ENCODE measurements at places on chromosomes 6 and 20.

DNA sequence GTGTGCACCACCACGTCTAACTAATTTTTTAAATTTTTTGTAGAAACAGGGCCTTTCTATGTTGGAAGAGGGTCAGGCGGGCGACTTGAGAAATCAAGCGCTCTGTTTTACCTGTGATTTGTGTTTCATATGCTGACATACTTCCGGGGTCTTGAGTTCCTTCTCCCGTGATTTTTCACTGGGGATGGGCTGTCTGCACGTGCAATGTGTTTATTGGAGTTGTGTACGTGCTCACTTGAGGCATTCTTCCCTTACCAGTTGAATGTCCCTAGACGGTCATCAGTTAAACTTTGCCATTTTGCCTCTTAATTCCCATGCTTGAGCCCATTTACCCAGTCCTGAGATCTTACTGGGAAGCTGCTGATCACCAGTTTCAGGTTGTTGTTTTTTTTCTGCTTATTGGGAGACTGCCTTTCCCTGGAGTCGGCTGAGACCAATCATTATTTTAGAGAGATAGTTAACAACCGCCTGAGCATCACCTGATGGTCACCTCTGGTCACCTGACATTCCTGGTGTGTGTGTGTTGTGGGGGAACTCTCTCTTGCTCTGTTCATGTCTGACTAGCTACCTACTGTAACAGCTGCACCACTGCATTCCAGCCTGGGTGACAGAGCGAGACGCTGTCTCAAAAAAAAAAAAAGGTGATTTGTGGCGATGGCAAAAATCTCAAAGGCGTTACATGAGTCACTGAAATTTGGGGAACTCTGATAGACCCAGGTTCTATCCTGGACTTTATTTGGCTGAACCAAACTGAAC is 34.8 kb upstream of the NCOA3 start:
- DNase-seq = no peak

DNA sequence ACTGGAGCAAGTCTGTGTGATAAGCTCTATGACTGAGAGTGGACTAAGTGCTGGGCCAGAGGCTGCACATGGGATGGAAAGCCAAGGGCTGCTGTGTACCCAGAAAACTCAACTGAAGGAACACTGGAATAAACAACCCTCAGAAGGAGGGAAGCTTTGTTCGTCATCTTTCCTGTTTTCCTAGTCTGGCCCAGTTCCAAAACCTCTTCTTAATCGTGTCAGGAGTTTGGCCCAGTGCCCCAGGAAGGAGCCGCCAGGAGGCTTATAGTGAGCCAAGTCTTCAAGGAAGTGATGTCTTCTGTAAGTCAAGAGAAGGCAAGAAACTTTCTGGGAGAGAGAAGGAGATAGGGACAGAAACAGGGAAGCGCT is 23.3 kb upstream of the TOP1 start:
- DNase-seq = no peak

DNA sequence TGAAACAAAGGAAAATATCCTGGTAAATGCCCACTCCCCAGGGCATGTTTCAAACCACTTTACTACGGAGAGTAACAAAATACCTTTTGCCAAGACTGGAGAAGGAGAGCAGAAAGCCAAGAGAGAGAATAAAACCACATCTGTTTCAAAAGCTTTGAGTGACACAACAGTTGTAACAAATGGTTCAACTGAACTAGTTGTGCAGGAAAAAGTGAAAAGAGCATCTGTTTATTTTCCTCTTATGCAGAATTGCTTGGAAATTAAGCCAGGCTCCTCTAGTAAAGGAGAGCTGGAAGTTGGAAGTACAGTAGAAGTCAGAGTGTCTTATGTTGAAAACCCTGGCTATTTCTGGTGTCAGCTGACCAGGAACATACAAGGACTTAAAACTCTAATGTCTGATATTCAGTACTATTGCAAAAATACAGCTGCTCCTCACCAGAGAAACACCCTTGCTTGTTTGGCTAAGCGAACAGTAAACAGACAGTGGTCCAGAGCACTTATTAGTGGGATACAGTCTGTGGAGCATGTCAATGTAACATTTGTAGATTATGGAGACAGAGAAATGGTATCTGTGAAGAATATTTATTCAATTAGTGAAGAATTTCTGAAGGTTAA is 2.6 kb downstream of the TDRD6 start:
- no peak for DNase-seq

DNA sequence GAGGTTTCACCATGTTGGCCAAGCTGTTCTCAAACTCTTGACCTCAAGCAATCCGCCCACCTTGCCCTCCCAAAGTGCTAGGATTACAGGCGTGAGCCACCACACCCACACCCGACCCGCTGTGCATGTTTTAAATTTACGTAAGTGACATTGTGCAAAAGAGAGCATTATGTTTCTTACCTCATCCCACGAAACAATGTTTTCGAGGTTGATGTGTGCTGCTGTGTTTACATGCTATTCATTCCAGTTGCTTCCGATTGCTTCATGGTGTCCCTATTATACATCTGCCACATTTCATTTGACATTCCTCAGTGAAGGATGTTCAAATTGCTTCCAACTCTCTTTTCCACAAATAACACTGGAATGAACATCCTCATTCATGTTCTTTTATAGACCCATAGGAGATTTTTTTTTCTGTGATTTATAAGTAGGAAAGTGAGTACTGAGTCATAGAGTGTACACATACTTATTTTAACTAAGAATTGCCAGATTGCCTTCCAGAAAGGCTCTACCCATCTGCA is 403.9 kb upstream of the JARID2 start:
- no peak for DNase-seq

DNA sequence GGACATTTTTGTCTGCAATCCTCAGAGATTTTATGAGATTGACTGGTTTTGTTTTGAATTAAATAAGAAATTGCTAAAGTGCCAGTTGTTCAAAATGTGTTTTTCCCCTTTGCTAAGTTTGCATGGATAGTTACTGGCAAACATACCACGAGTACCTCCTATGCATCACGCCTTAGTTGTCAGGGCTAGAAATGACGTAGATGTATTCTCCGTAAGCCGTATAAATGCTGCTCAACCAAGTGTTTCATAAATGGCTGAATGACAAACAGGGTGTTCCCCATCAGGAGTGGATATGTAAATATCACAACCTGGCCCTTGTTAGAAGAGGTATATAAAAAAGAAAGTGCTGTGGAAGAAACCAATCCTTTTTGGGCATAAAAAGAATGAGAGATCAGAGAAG is 341.1 kb upstream of the ZFP64 start:
- no peak for DNase-seq

DNA sequence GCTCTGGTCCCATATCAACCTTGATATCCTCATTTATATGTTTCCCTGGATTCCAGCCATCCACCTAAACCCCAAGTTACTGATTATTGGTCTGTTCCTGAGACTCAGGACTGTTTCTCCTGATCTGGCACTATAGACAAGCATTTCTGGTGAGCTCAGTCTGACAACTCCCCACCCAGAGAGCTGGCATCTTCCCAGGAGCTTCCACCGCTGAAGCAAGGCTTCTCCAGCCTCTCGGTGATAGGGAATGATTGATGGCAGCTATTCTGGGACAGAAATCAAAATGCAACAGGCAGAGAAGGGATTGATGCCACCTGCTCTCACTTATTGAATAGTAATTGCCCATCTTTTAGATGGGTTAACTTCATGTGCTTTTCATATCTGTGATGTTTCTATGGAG is 169.7 kb upstream of the GGTLC1 start:
- no peak for DNase-seq

DNA sequence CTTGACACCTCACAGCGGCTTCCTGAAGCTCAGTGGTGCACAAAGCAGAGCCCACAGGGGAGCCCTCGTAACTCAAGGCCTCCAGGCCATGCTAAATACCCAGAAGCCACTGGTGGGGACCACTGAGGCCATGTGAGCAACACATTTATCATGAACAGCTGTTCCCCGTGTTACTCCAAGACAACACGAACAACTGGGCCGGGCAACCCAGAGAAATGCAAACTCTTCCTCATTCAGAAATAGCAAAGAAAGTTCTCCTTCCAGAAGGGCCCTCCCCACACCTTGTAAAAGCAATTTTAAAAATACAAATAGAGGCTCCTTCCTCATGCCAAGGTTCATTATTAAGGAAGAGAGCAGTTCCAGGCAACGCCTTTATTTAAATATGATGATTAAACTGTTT is 36.3 kb upstream of the SLCO4A1 start:
- no peak for DNase-seq

DNA sequence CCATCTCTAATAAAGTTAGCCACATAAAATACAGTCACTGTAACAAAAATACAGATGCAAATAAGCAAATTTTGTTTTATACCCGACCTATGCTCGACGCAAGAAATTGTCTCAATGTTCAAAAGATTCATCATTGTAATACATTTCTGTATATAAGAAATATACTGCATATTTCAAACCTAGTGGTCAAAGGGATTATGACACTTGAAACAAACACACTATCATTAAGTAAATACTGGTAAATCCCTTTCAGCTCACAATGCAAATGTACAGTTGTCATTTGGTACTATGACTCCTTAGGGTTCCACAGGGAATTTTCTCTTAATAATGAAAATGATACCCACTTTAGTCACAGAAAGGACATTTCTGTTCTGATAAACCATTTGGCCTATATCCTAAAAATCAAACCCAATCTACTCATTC is 2.2 kb downstream of the HIVEP2 start:
- no peak for DNase-seq

- DNase-seq = no peak
These were observed 60.0 kb upstream of the TNFAIP3 start for GRCh38 chr6:137806914-137807682.

- DNase-seq = no peak
These were observed 41.8 kb upstream of the GABRR1 start for GRCh38 chr6:89258912-89259311.

GRCh38 chr6:3506751-3507383 is 50.0 kb upstream of the SLC22A23 start:
- no peak for DNase-seq

- no peak for DNase-seq
These were observed 32.3 kb upstream of the LGSN start for GRCh38 chr6:63352069-63352543.

DNA sequence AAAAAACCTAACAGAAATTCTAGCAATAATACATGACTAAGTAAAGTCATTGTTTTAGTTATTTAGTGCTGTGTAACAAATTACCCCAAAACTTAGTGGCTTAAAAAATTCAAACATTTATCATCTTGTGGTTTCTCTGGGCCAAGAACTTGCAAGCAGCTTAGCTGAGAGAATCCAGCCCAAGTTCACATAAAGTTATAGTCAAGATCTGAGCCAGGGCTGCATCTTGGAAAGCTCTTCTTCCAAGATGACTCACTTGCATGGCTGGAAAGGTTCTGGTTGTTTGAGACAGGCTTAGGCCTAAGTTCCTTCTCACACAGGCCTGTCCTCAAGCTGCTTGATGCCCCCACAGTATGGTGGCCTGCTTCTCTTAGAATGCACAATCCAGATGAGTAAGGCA is 217.8 kb upstream of the TSHZ2 start:
- no peak for DNase-seq

- no peak for DNase-seq
These were observed 331.5 kb upstream of the NOX3 start for GRCh38 chr6:155787168-155787567.

GRCh38 chr6:125787791-125788190 is 3.0 kb upstream of the NCOA7 start:
- no peak for DNase-seq

DNA sequence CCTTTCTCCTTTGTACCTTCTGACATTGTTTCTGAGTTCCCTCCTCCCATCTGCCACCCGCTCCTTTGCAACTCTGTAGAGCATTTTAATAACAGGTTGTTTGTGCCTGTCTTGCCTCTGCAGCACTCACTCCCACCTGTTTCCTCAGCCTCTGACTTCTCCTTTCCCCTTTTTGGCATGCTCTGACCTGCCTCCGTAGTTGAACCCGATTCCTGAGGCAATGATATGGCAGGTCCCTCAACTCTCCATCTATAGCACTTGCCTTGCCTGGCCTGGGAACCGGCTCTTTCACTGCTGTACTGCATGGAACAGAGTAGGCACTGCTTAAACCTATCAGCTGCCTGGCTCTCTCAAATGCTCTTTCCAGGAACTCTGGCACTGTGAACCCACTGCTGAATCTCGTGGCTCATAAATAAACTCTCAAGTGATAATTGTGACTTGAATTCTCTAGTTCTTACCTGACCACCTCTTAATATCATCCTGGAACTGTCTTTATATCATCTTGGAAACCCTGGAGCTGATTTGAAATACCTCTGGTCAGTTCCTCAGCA is 50.3 kb downstream of the UTRN start:
- DNase-seq = no peak

DNA sequence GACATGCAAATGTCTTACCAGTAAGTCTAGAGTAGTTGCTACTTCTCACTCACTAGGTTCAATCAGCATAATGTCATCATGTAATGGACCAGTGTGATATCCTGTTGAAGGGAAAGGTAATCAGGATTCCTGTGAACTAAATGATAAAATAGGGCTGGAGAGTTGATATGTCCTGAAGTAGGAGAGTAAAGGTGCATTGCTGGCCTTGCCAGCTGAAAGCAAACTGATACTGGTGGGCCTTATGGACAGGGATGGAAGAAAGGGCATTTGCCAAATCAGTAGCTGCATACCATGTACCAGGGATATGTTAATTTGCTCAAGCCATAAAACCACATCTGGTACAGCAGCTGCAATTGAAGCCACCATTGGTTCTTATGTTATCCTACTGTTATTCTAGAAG is 37.5 kb upstream of the IYD start:
- no peak for DNase-seq

- DNase-seq = no peak
These were observed 52.3 kb upstream of the IL20RA start for GRCh38 chr6:137097057-137097456.

GRCh38 chr6:168736039-168736438 is 295.1 kb downstream of the SMOC2 start:
- no peak for DNase-seq

DNA sequence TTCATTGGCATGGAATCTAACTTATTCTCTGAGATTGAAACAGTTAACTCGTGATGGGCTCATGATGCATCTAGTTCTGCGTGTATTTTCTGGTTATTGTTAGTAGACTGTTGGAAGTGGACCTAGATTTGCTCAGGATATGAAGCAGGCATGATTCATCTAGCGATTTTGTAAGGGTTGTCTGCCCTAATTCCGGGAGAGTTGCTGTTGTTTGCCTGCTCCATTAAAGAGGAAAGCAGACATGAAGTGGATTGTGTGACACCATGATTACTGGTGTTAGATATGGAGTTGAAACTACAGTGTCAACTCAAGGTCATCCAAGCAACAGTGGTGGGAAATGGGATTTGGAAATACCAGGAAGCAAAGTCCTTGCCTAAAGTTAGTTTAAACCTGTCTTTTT is 41.0 kb downstream of the SOX4 start:
- no peak for DNase-seq

GRCh38 chr6:70673601-70674000 is 5.9 kb downstream of the SMAP1 start:
- no peak for DNase-seq
